WTC11 (cell line): ENCODE measurements at places on chromosomes 2 and 18. TPM values are rescaled to one million over a fixed set of nuclear protein-coding genes. Genes with fewer than 3 reads are reported as not detected.

DNA sequence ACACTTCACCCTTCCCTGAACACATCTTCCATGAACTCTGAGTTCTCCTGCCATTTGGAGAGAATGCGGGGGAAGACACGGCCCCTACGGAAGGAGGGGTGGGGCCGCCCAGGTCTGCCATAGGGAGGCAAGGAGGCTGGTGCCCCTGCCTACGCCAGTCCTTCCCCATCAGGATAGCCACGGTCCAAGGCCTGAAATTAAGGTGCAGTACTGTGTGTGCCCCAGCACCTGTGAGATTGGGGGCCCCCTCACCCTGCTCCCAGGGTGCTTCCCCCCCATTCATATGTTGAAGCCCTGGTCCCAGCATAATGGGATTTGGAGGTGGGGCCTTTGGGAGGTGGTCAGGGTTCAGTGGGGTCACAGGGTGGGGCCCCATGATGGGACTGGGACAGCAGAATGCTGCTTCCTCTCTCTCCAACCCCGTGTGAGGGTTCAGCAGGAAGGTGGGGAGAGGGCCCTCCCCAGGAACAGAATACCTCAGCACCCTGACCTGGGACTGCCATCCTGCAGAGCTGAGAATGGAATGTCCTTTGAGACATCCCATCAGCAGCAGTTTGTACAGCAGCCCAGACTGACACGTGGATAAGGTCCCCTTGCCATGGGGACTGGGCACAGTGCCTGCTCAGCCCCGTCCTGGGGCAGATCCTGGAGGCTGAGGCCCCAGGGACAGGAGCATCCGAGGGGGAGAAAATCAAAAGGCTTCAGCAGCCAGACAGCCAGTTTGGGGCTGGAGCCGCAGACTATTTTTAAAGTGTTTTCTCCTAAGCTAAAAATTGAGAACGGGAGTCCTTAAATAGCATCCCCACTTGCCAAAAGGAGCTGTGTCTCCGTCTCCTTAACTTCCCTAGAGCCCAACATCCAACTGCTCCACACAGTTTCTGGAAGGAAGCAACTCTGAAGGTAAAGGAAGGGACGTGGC is 105.1 kb downstream of the NDUFA10 start:
- H3K27ac ChIP-seq: no peak overlapping the region

DNA sequence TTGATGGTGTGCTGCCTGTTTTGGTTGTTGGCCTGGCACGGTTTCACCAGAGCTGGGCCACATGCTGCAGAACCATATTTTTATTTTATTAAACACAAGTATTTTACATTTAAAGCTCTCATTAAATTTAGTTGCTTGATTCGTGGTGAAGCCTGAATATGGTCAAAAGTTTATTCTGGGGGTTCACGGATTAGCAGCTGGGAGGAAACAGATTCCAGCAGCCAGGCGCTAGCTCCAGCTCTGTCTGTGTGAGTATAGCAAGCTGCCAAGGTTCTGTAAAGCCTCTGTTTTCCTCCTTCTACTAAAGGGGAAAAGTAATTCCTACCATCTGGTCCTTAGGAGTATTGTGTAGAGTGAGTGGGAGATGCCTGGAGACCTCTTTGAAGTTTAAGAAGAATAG is 22.5 kb downstream of the GATA6 start:
- H3K27me3 ChIP-seq: peaks cover 5% of the 10 kb centered on the region; the same call in 1 of the 2 replicates
- H3K36me3 ChIP-seq: no peaks in the 10 kb centered on the region
- H3K4me1 ChIP-seq: peaks cover 17% of the 10 kb centered on the region
- H3K4me3 ChIP-seq: no peak overlapping the region
- no peak for DNase-seq

- H3K36me3 ChIP-seq: no peaks in the 10 kb centered on the region
- no peak overlapping the region for H3K27ac ChIP-seq
- DNase-seq: no peak
- H3K4me3 ChIP-seq: no peak overlapping the region
- H3K4me1 ChIP-seq: peaks cover 35% of the 10 kb centered on the region
These were observed 42.7 kb upstream of the SEMA4C start for GRCh38 chr2:96912346-96913116.

DNA sequence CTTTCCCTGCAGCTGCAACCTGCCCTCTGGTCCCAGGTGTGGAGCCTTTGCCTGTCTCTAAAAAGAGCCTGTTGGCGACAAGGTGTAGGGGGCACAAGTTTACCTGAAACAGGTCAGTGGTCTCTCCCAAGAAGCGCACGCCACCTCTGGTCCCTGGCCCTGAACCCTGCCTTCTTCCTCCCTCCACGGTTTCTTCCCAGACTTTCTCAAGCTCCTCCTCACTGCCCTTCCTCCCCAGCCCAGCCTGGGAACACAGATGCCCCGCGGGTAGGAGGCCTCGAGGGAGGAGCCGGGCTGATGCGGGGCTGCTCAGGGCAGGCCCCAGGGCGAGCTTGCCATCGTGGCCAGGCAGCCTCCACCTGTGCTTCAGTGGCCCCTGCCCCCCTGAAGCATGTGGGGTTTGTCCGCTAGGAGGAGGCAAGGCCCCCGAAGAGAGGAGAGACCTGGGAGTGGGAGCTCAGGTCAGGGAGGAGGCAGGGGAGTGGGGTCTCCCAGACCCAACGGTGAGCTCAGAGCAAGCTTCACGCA is 89.5 kb downstream of the SMAD7 start:
- peaks cover 30% of the 10 kb centered on the region for H3K4me1 ChIP-seq
- no peaks in the 10 kb centered on the region for H3K27me3 ChIP-seq
- DNase-seq: no peak
- no peak overlapping the region for H3K4me3 ChIP-seq
- no peak overlapping the region for H3K27ac ChIP-seq

DNA sequence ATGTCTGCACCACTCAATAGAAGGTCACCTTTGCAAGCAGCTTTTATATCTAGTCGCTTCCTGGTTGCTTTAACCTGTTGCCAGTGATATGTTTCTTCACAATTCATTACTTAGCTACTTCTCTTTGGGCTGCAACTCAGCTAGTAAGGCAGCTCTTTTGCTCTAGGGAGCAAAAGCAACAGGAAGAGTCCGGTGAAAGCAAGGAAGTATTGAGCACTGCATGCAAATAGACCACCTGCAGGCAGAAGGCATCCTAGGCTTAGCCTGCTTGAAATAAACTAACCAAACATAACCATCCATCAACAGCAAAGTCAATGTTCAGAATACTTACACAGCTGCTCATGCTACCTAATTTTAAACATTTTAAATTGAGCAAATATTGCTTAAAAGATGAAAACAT is 529.2 kb upstream of the LINC00305 start:
- peak overlapping the region; percentile 22; the same call in 1 of the 2 replicates for H3K4me3 ChIP-seq
- H3K36me3 ChIP-seq: peaks cover 7% of the 10 kb centered on the region; the same call in 1 of the 2 replicates
- H3K27me3 ChIP-seq: peaks cover 2% of the 10 kb centered on the region; the same call in 1 of the 2 replicates
- peak; percentile 16 for DNase-seq
- H3K4me1 ChIP-seq: peaks cover 52% of the 10 kb centered on the region
- peak overlapping the region; percentile 57 for H3K27ac ChIP-seq

- H3K4me1 ChIP-seq: peaks cover 10% of the 10 kb centered on the region
- no peak overlapping the region for H3K4me3 ChIP-seq
- peak; percentile 40 for DNase-seq
These were observed 1139.4 kb upstream of the GYPC start for GRCh38 chr2:125516496-125517109.

GRCh38 chr18:78659748-78660147 is 319.9 kb upstream of the SALL3 start:
- no peak overlapping the region for H3K27ac ChIP-seq
- no peak overlapping the region for H3K4me3 ChIP-seq
- H3K4me1 ChIP-seq: no peaks in the 10 kb centered on the region
- peak; percentile 55 for DNase-seq
- H3K36me3 ChIP-seq: peaks cover 24% of the 10 kb centered on the region

DNA sequence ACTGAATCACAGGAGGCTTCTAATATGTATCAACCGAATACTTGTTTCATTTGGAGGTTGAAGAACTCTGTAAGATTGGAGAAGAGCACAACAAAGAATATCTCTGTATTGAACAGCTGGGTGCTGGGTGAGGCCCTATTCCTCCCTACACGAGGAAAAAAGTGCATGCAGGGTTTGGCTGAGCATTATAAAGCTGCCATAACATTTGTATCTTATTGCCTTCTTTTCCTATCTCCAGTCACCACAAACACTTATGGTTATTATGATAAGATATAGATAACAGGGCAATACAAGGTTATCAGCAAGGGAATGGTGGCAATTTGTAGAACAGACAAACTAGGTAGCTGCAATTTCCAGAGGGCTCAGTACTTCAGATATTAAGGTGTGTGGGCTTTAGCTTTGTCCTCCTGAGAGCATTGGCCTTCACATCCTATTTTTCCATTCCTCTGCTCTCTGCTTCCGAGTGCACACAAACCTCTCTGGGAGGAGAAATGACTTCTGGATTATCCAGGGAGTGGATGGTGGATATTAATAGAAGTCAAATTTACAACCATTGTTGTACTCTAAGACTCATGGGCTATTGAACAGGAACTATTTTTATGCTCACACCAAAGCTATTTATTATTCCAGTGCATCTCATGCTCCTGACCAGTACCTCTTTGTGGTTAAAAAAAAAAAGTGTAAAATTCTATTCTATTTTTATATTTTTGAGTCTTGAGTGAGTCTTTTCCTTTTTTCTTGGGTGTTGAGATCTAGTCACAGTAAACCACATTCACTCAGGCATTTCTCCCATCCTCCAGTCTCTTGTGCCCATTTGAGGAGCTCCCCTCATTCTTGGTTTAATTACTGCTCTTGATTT is 248.4 kb downstream of the ETAA1 start:
- no peak overlapping the region for H3K4me3 ChIP-seq
- DNase-seq: no peak
- H3K4me1 ChIP-seq: peaks cover 9% of the 10 kb centered on the region
- 0 out of 2 replicates have a peak, but pooled peaks cover 3% of the 10 kb centered on the region for H3K36me3 ChIP-seq
- H3K27ac ChIP-seq: no peak overlapping the region

- H3K27ac ChIP-seq: no peak overlapping the region
- H3K27me3 ChIP-seq: peaks cover 33% of the 10 kb centered on the region
- no peaks in the 10 kb centered on the region for H3K4me1 ChIP-seq
- peaks cover 14% of the 10 kb centered on the region for H3K36me3 ChIP-seq
- DNase-seq: no peak
These were observed 84.1 kb downstream of the TSN start for GRCh38 chr2:121839584-121839983.

DNA sequence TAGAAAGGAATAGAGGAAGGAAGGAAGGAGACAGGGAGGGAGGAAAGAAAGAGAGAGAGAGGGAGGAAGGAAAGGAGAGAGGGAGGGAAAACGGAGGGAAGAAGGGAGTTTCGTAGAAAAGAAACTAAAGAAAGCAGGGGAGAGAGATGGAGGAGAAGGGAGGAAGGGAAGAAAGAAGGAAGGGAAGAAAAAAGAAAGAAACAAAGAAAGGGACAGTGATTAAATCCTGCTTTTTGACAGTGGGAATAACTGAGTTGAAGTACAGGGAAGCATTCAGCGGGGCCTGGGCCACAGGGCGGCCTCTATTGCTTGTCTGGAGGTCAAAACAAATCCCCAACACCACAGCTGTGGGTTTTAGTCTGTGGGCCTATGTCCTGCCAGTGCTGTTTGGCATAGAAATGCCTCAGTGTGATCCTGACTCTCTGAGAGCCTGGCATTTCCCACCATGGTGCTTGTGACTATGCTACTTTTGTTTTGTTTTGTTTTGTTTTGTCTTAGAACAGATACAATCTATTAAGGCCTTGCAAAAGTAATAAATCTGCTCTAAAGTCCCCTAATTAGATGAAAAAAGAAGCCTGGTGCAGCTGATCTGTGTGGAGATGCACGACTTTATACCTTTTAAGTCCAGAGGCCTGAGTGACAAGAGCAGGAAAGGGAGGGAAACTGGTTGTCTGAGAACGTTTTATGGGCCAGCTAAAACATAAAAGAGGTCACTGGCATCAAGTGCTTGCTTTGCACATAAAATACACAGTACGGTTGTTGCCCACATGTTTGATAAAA is 40.0 kb downstream of the IL1RL2 start:
- H3K4me3 ChIP-seq: no peak overlapping the region
- peaks cover 16% of the 10 kb centered on the region for H3K4me1 ChIP-seq
- no peak for DNase-seq
- no peak overlapping the region for H3K27ac ChIP-seq
- no peaks in the 10 kb centered on the region for H3K36me3 ChIP-seq

- H3K27me3 ChIP-seq: no peaks in the 10 kb centered on the region
- DNase-seq: no peak
- peaks cover 22% of the 10 kb centered on the region for H3K36me3 ChIP-seq
- H3K4me3 ChIP-seq: no peak overlapping the region
- H3K27ac ChIP-seq: peak overlapping the region; percentile 71
These were observed 12.1 kb downstream of the TCF7L1 start for GRCh38 chr2:85145116-85145820.

DNA sequence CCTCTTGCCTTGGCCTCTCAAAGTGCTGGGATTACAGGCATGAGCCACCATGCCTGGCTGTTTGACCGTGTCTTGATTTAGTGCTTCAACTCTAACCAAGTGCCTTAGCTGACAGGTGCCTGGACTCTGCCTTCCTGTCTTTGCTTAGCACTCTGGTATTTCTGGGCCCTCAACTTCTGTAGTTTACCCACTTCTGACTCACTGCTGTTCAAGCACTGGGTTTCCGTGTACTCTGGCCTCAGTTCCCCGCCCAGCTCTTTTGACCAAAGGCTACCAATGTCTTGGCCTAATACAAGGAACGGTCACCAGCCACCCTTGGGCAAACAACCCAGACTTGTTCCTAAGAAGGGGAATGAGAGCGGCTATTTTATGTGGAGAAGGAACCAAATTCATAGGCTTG is 35.7 kb upstream of the CABLES1 start:
- no peak overlapping the region for H3K27ac ChIP-seq
- no peak overlapping the region for H3K4me3 ChIP-seq
- H3K4me1 ChIP-seq: peaks cover 7% of the 10 kb centered on the region
- no peak for DNase-seq

DNA sequence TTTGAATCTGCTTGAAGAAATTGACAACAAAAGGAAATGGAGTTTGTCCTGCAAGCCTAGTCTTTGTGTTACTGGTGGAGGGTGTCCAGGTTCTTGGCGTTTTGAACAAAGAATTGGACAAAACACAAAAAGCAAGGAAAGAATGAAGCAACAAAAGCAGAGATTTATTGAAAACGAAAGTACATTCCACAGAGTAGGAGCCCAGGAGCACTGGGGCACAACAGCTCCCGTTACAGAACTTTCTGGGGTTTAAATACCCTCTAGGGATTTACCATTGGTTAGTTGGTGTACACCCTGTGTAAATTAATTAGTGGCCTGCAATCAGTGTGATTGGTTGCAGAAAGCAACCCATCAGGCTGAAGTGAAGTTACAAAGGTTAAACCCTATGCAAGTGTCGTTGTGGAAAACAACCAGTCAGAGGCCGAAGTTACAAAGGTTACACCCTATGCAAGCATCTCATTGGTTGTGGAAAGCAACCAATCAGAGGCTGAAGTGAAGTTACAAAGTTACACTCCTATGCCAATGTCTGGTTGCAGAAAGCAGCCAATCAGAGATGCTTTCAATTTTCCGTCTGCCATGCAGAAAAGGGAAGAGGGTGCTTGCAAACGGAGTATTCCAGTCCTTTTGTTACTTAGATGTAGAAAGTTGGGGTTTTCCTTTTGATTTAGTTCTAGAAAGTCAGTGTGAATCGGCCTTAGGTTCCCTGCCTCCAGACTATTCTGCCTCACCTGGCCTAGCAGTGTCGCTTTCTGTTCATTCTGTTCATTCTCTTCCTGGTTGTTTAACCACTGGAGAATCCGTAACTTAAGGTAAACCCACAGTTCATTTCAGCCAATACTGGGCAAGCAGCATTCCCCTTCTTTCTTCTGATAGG is 47.6 kb upstream of the PTH2R start:
- no peaks in the 10 kb centered on the region for H3K27me3 ChIP-seq
- no peak overlapping the region for H3K27ac ChIP-seq
- no peak overlapping the region for H3K4me3 ChIP-seq
- peaks cover 33% of the 10 kb centered on the region for H3K36me3 ChIP-seq

The KIF1A gene
- 218 to 279 TPM (median 222 TPM) in 3 replicates for total RNA-seq

The ACMSD gene
- not detected in 3 replicates for total RNA-seq

The SCN2A gene
- 0.39 to 0.53 TPM (median 0.44 TPM) in 3 replicates for total RNA-seq

The ATP5F1A gene
- total RNA-seq: 818 to 834 TPM (median 825 TPM) in 3 replicates
